CD4-positive, alpha-beta T cell treated with Interleukin-17A for 4 hours (primary cell): ENCODE measurements at places on chromosomes 5 and 9.

DNA sequence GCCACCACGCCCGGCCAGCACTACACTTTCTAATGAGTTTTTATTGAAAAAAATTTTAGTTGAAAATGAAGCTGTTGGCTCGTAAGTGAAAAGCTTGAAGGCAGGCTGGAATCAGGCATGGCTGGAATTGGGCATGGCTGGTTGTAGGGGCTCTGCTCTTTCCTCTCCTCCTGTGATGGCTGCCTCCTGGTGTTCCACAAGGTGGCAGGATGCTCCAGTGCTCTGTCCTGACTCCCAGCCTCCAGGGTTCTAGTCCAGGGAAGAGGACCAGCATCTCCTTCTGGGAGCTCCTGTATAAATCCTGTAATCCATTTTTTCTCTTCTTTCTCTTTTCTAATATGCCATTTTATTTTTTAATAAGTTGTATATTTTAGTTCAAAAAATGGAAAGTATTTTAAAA is 57.2 kb upstream of the DHFR start:
- no peak for DNase-seq

- DNase-seq, result no peak
Observed at GRCh38 chr9:97769208-97769607, 72.1 kb upstream of the XPA start.

DNA sequence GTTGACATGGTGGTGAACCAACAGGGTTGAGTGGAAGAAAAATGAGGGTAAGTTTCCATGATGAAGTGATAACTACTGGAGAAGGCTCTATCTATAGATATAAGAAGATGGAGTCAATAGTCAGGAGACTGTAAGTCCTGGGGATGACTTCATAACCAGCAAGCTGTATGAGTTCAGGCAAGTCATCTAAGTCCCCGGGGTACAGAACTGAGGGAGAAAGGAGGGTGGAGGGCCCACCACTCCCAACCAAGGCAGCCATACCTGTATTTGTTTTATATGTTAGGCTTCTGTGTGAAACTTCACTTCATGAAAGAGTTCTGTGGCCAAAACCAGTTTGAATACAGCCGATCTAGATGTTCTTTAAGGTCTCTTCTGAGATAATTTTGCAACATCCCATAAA is 53.3 kb upstream of the IFNE start:
- DNase-seq, result no peak

- DNase-seq, result no peak
Observed at GRCh38 chr9:95366731-95367325, 49.3 kb upstream of the FANCC start.

DNA sequence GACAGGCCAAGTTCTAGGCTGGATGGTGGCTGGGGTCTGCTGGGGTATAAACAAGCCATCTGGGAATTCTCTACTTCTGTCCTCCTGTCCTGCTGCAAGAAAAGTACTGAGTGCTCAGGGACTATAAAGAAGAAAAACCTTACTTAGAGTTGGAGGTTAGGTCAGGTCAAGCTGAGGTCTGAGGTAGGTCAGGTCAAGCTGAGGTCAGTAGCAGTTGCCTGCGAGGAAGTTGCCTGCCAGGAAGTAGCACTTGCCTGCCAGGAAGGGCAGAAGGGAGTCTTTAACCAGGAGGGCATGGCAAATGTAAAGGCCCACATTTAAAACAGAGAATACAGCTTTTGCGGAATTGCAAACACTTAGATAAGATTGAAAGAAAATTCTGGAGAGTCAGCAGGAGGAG is 51.3 kb upstream of the PRLR start:
- DNase-seq, result no peak

DNA sequence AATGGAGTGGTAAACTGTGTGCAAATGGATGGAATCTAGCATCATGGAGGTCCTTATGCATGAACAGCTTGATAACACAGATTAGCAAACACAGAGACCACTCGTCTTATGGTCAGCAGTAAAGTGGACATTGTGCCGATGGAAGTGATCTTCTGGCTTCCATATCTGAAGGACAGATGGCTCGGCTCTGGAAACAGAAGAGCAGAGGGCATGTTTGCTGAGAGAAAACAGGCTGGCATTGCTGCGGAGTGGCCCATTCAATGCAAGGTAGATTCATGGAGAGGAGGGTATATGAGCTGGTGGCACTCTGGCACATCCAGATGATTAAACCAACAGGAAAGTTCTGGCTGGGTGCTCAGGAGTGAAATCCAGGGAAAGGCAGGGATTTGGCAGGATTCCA is 513.2 kb downstream of the DIRAS2 start:
- DNase-seq, result no peak

DNA sequence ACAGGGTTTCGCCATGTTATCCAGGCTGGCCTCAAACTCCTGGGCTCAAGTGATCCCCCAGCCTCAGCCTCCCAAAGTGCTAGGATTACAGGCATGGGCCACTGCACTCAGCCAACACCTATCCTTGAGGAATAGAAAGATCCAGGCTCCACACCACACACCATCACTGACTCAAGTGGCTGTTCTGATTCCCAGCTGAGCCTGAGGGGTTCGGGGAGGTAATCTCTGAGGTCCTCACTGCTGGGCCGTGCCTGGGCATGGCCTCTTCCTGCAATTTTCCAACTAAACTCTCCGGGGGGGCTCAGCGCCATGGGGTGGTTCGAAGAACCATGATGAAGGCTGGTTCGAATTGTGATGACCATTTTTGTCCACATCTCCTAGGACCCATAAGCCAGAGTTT is 31.0 kb upstream of the IL17B start:
- no peak for DNase-seq

DNA sequence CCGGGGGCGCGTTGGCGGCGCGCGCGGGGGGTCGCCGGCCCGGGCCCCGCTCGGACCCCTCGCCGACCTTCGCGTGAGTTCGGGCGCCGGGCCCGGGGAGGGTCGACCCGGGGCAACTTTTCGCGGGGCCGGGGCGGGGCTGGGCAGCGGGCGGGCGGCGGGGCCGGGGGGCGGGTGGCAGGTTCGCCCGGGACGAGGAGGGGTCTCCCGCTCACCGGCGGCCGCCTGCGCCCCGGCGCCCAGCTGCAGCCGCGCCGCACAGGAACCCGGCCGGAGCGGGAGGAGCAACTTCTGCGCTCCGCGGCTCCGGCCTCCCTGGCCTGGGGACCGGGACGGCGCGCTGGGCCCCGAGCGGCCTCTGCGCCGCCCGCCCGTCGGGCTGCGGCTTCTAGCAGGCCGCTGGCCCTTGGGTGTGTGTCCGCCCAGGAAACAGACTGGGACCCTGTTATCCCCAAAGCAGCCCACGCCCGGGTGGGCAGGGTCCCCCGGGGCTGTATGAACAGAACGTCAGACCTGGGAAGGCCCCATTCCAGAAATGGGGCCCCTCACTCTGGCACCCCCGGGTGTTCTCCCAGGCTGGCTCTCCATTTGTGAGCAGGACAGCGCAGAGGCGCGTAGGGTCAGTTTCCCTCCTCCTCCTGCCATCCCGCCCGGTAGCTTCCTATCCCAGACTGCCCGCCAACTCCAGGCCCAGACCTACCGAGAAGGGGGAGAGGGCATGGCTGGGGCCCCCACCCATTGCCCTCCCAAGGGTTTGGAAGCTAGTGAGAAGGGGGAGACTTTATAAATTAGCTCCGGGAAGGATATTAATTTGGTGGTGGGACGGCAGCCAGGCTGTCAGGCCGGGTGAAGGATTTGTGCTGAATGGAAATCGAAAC is 708 bp downstream of the RXRA start:
- peak; percentile 18 for DNase-seq

DNA sequence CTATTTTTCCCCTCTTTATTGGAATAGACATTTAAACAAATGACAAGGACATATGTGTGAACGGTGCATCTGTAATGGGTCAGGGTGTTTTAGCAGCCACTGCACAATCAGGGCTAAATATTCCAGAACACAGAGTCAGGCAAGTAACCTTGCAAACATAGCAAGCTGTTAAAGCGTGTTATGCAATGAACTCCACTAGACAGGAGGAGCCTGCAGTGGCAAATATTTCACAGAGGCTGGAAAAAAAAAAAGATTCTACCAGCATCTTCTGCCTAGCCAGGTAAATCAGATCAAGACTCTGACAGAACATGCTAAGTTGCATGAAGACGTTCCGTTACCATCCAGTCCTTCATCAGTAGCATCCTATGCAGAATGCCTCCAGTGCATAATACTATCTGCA is 171.8 kb downstream of the SEMA5A start:
- DNase-seq, result no peak

DNA sequence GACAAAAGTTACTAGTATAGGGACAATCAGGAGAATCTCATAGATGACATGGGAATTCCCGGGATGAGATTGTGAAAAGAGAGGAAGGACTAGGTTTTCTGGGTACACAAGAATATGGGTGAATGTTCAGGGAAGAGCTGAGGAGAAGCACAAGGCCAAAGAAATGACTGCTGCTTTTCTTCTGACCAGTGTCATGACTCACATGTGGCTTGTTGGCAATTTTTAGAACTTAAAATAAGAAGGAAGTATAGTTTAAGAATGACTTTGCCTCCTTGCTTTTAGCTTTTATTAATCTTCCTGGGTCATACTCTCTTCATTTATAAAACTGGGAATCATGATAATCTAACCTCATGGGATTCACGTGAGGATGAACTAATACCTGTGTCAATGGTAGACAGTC is 652.4 kb upstream of the MEF2C start:
- DNase-seq, result no peak

DNA sequence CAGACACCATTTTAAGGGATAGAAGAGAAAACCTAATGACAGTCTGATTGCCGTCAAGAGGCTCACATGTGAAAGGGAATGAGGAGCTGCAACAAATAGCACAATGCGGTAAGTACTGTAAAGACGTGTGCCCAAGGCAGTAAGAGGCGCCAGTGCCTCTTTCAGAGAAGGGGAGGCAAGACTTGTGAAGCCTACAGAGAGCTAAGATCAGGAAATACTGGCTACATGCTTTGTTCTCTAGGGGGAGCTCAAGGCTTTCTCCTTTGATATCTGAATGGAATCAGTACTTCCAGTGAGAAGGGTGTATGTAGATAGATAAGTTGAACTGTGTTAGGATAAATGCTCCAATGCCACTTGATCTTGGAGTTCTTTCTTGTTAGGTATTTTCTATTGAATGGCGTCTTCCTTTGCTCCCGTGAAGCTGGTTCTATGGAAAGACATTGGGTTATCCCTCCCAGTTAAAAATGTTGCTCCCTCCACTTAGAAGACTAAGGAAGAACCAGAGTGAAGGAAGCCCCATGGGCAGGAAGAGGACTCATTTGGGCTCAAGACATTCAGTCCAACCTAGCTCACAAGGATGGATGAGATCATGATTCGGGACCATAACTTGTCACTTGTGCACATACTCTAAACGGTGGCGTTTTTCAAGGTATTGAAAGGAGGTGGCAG is 23.5 kb upstream of the ALDOB start:
- peak; percentile 4 for DNase-seq

- no peak for DNase-seq
Observed at GRCh38 chr5:16819522-16820167, 116.4 kb downstream of the MYO10 start.

DNA sequence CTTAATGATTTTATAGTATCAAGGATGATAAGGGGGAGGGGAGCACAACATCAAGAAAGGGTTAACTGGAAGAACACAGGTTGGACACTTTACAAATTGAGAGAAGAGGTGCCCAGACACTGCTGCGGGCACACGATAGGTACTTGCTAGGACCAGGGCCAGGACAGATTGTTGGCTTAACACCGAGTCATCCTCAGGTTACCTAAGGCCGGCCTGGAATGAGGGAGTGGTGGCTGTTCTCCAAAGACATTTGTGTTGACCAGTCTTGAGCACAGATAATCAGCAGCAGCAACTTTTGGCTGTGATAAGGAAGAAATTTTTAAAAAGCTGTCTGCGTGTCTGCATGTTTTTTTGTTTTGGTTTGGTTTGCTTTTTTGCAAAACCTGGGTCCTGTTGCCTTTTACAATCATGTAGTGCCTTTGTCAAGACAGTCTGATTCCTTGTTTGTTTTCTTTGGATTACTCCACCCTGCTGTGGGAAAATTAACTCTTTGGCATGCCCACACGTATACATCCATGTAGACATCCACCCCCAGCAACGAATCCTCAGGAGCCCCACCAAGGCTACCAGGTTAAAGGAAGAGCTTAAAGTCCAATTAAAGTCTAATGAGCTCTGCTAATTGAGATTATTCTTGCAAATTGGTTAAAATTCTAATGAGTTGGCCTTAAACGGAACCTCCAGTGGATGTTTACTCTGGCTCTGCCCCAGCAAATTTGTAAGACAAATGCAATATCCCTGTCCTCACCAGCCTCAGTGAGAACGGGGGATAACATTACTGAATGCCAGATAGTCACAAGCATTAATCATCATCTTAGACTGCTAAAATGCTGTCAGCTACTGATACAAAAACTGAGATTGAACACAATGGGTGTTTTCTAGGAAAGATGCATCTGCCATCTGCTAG is 382.3 kb downstream of the ACTL7B start:
- no peak for DNase-seq

- no peak for DNase-seq
Observed at GRCh38 chr5:103706939-103707682, 144.5 kb upstream of the NUDT12 start.

DNA sequence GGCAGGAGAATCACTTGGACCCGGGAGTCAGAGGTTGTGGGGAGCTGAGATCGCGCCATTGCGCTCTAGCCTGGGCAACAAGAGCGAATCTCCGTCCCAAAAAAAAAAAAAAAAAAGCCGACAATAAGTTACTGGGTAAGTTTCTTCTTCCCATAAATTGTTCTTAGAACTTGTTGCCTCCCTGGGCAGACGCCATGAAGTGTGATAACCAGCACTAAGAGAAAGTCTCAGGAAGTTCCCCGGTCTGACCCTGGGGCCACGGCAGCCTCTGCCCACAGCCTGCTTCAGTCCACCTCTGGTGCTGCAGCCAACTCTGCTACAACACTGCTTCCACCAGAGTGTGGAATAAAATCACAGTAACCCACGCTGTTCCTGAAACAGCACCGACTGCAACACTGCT is 19.1 kb downstream of the LPCAT1 start:
- no peak for DNase-seq

- peak; percentile 26 for DNase-seq
Observed at GRCh38 chr9:137582286-137582860, 3.6 kb upstream of the DPH7 start.

- peak; percentile 75 for DNase-seq
Observed at GRCh38 chr9:128689820-128690683, 1.0 kb downstream of the SET start.
